ENCODE measurements at places on chromosomes 6 and 20.

- no peak for DNase-seq
Observed at GRCh38 chr6:40054602-40055001, 120.3 kb upstream of the MOCS1 start.

DNA sequence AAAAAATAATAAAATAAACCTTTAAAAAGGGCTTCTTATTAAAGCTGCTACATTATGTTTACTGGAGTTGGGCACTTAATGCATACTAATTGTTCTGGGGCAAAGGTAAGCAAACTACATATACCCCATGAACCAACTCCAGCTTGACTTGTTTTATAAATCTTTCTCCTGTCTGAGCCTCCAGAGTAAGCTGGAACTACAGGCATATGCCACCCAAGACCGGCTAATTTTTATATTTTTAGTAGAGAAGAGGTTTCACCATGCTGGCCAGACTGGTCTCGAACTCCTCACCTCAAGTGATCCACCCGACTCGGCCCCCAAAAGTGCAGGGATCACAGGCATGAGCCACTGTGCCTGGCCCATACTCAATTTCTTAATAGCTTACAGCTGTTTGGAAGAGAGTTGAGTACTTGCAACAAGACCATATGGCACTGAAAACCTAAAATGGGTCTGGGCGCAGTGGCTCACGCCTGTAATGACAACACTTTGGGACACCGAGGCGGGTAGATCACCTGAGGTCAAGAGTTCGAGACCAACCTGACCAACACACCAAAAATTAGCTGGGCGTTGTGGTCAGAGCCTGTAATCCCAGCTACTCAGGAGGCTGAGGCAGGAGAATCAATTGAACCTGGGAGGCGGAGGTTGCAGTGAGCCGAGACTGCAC lies 19.9 kb downstream of the ROMO1 start:
- no peak for DNase-seq

GRCh38 chr20:44997171-44997570 lies 30.9 kb downstream of the STK4 start:
- DNase-seq: no peak

DNA sequence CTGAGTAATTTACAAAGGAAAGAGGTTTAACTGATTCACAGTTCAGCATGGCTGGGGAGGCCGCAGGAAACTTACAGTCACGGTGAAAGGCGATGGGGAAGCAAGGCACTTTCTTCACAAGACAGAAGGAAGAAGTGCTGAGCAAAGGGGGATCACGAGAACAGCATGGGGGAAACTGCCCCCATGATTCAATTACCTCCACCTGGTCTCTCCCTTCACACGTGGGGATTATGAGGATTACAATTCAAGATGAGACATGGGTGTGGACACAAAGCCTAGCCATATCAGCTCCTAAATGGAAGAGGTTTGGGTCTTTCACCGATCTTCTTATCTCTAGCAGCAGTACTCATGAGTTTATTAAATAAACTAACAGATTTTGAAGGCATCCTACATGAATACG lies 152.9 kb upstream of the RUNX2 start:
- no peak for DNase-seq
